Spinal cord (tissue), 10 donors: ENCODE measurements at places on chromosomes 1 and 21.
A peak's percentile ranks its signal among the peaks of the same experiment; 100 is the strongest.

- DNase-seq: no peak
Measured at GRCh38 chr21:34086887-34087306, 13.5 kb downstream of the MRPS6 start.

GRCh38 chr1:230891413-230891812 lies 23.1 kb upstream of the C1orf198 start:
- DNase-seq: no peak

DNA sequence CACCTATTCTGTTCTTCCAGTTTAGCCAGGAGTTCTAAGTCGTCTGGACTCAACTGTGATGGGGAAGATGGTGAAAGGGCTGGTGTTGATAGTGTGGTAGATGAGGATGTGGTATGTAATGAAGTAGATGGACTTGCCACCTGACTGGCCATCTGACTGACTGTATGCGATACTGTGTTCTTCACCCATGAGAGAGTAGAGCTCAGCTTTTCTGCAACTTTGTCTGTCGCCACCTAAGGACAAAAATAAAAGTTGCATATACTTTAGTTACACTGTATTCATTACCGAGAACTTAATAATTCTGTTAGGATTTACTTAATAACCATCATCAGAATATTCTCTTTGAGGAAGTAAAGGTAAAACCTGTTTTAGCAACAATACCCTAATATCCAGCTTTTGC lies 48.5 kb downstream of the EVI5 start:
- no peak for DNase-seq

- DNase-seq: no peak
Measured at GRCh38 chr21:41703857-41704501, 62.9 kb downstream of the RIPK4 start.

GRCh38 chr21:46191686-46192575 lies 7.7 kb upstream of the SPATC1L start:
- DNase-seq: no peak

DNA sequence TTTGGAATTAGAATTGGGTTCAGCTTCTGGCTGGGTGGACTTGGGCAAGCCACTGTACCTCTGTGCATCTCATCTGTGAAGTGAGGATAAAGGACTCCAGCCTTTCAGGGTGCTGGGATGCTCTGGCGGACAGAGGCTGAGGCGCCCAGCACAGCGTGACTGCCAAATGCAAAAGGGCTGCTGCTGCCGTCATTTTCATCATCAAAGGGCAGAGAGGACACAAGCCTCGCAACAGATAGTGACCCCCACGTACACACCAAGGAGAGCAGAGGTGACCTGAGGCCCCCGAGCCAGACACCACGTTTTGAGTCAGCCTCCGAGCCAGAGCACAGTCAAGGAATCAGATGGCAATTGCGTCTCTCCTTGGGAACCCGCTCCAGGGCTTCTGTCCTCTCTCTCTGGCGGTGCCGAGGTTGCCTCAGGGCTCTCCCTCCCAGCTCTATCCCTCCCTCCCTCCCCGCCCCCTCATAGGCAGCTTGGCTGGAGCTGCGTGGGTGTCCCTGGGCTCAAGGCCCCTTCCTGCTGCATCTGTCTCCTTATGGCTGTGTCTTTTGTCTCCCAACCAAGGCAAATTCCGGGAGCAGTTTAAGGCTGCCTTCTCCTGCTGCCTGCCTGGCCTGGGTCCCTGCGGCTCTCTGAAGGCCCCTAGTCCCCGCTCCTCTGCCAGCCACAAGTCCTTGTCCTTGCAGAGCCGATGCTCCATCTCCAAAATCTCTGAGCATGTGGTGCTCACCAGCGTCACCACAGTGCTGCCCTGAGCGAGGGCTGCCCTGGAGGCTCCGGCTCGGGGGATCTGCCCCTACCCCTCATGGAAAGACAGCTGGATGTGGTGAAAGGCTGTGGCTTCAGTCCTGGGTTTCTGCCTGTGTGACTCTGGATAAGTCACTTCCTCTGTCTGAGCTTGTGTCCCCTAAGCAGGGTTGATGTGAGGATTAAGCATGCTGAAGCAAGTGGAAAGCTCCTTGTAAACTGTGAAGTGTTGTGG lies 9.0 kb downstream of the HCRTR1 start:
- DNase-seq: no peak

GRCh38 chr1:52413410-52413989 lies 9.1 kb downstream of the PRPF38A start:
- DNase-seq: no peak

- DNase-seq: no peak
Measured at GRCh38 chr1:176745945-176746344, 283.0 kb downstream of the PAPPA2 start.

GRCh38 chr1:61442544-61442943 lies 282.4 kb downstream of the TM2D1 start:
- DNase-seq: no peak

- no peak for DNase-seq
Measured at GRCh38 chr1:177116941-177117340, 47.6 kb downstream of the ASTN1 start.

GRCh38 chr1:79587229-79587628 lies 580.7 kb upstream of the ADGRL4 start:
- DNase-seq: no peak

- no peak for DNase-seq
Measured at GRCh38 chr1:82377201-82377884, 576.6 kb downstream of the ADGRL2 start.

DNA sequence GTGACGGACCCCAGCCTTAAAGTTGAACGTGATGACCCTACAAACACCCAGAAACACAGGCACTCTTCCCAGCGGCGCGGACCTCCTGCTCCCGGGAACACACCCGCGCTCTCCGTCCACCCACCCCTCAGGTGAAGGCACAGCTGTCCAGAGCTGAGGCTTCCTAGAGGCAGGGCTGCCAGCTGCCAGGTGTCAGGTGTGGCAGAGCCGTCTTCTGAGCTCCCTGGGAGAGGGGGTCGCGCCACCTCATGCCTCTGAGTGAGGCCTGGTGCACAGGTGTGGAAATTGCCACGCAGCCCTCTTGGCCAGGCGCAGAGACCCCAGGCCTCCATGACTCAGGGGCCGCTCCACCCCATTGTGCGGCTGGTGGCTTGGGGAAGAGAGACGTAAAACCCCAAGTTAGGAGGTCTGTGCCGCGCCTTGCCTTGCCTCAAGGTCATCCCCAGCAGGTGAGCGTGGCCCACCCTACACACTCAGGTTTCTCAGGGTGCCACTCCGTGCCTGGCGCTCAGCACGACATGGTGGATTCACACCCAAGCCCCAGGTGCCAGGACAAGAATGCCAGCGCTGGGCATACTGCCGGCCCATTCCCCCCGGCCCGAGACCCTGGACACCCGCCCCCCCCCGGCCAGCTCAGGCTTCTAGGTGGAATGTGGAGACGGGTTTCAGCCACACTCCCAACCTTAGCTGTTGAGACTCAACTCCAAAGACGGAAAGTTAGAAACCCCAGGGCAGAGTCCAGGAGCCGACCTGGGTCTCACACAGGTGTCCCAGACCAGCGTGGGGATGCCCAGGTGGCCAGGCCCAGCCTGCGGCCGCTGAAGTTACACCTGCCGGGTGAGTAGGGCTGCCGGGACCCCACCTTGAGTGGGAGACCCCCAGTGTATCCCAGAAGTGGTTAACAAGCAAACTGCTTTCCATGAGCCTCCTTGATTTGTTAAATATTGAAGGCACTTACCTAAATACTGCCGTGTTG lies 8.4 kb downstream of the FAAP20 start:
- no peak for DNase-seq

DNA sequence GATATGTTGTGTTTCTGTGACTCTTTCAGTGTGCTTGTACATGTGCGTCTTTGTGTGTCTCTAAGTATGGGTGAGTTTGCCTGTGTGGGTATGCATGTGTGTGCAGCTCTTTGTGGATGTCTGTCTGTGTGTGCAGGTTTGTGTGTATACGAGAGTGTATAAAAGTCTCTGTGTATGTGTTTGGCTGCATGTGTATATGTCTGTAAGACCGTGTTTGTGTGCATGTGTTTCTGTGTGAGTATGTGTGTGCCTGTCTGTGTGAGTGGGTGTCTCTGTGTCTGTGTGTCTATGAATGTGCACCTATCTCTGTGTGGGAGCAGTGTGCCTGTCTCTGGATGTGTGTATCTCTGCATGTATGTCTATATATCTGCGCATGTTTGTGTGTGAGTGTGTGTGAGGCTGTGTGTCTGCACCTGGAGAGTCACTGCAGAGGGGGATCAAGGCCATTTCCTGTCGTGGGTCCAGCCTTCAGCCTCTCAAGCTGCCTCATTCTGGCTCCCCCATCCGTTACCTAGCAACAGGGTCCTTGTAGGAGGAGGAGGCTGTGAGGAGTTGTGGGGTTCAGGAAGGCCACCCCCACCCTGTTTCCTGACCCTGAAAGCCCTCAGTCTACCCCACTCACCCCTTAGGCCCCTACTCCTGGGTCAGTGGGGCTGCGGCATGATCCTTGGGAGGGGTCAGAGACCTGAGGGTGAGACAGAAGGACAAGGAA lies 10.4 kb downstream of the FGR start:
- DNase-seq: no peak

DNA sequence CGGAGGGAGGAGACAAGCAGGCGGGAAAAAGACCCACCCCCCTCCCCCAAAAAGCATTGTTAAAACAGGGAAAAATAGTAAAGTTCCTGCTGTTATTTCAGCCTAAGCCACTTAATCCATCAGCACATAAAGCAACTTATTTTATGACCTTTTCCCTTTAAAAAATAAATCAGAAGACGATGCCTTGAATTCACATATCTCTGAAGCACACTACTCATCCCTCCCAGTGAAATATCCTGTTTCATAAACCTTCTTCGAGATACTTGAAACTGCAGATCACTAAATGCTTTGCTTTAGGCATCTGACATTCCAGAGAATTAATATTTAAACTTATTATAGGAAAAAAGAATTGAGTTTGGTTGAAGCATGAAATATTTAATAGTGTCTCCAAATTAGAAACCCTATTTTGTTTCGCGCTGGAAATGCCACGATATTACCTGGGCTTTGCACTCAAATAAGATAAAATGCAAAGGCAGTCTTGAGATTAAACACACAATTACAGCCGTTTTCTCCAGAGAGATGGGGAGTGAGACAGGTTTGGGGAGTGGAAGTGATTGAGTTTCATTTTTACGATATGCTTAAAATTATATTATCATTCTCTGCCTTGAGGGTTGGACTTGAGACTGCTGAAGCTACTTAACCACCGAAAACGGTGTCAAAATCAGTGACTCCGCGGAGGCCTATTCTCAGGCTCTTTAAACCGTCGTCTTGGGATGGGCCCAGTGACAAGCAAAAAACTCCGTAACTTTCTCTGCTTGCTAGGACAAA lies 9.3 kb downstream of the GLIS1 start:
- peak; percentile 65 for DNase-seq

DNA sequence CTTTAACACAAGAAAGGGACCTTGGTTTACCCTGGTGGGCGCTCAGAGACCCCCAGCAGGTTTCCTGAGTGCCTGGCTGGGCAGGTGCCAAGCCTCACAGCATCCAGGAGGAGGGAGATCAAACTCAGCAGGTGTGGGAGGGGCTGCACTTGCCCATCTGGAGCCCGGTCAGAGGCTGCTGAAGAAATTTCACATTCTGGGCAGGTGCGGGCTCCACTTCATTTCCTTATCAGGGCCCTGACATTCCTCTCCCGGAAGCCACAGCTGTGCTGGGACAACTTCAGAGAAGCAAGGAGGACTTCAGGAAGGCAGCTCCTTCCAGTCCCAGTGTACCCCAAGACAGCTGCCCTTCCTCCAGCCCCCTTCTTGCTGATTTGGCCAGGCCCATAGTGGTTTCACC lies 82.9 kb downstream of the ITPKB start:
- DNase-seq: no peak

GRCh38 chr1:152565535-152566215 lies 905 bp downstream of the LCE3E start:
- DNase-seq: no peak

- no peak for DNase-seq
Measured at GRCh38 chr1:154502066-154502743, at the start of the genes SHE and TDRD10. TSS of gene SHE (minus strand) at chr1:154502412. CDS start at chr1:154502026, 386 bp downstream. TSS of gene TDRD10 (plus strand) at chr1:154502219. CDS start at chr1:154506904, 4,685 bp downstream.

GRCh38 chr1:164154622-164155021 lies 404.4 kb upstream of the PBX1 start:
- DNase-seq: no peak

GRCh38 chr1:209106237-209106741 lies 477.2 kb upstream of the CAMK1G start:
- DNase-seq: peak; percentile 97

DNA sequence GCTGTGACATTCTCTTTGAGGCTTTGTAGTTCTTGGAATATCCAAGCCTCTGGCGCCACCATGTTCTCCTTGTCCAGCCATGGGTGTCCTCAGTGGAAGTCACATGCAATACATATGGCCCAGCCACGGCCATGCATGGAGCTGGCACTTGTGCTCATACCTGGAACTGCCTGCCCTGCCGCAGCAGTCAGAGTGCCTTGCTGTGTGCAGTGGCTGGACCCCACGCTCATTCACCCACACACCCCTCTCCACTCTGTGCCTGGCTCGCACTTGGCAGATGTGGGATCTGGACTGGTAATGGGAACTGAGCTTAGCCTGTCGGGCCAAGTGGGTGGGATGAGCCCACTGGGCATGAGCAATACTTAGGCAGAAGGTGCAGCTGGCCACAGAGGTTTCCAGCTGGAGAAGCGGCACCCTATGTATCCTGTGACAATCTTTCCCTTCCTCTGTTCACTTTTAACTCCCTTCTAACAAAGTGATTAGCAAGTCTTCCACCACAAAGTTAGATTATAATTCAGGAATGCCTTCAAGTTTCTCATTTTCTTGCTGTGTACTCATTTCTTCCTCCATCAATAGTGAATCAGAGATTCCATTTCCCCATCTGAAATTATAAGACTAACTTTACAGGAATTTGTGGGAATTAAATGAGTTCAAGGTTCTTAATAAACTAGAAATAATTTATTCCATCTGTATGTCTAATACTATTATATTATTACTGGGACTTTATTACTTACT lies 351.6 kb upstream of the NCAM2 start:
- no peak for DNase-seq

DNA sequence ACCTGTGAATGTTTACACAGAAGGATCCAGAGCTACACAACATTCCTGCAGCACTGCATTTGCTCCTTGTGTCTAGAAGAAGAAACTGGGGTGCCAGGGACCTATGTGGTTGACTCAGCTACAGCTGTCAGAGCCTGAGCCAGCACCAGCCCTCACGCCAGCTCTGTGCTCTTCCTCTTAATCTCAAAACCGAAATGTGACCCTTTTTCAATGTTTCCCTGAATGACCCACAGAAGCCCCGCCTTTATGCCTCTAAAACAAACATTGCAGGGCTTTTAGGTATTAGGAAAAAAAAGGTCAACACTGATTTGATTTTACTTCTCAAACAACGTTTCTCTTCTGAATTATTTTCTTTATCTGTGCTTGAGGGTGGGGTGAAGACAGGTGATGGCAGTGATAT lies 260.5 kb downstream of the DYRK1A start:
- DNase-seq: no peak

- DNase-seq: no peak
Measured at GRCh38 chr21:36776981-36777617, 78.2 kb downstream of the SIM2 start.

- no peak for DNase-seq
Measured at GRCh38 chr1:20411196-20411980, 74.6 kb downstream of the CAMK2N1 start.

GRCh38 chr1:214021321-214021720 lies 33.5 kb downstream of the PROX1 start:
- no peak for DNase-seq

- DNase-seq: no peak
Measured at GRCh38 chr1:92786111-92786901, 1.4 kb upstream of the EVI5 start.

- DNase-seq: no peak
Measured at GRCh38 chr1:54221867-54222484, 22.0 kb downstream of the MRPL37 start.
